Aorta (tissue), 5 donors: ENCODE measurements at places on chromosomes 2 and 18. TPM values are rescaled to one million over a fixed set of nuclear protein-coding genes. Genes with fewer than 3 reads are reported as not detected.

Gene PCARE
- total RNA-seq: not detected

Gene ERMN
- 0.36 TPM for total RNA-seq

Gene INHA
- 0.55 TPM for total RNA-seq

Gene SH2D6
- not detected for total RNA-seq

Gene SERPINB4
- total RNA-seq: not detected
